ENCODE measurements at places on chromosomes 11 and 22.
A peak's percentile ranks its signal among the peaks of the same experiment; 100 is the strongest.

DNA sequence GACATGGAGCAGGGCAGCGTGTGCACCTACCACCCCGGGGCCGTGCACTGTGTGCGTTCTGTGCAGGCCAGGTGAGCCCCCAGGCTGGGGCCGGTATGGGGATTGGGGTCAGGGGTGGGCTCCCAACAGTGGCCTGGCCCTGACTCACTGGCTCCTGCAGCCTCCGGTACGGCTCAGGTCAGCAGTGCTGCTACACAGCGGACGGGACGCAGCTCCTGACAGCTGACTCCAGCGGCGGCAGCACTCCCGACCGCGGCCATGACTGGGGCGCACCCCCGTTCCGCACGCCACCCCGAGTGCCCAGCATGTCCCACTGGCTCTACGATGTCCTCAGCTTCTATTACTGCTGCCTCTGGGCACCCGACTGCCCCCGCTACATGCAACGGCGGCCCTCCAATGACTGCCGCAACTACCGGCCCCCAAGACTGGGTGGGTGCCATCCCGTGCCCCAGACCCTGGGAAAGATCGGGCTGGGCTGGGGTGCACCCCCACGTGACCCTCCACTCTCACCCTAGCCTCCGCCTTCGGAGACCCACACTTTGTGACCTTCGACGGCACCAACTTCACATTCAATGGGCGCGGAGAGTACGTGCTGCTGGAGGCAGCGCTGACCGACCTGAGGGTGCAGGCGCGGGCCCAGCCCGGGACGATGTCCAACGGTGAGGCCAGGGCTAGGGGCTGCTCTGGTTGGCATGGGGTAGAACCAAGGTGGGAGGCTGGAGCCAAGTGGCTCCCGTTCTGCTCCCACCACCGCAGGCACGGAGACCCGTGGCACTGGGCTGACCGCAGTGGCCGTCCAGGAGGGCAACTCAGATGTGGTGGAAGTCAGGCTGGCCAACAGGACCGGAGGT, 4.4 kb downstream of the SUSD2 start:
- DNase-seq: no peak

DNA sequence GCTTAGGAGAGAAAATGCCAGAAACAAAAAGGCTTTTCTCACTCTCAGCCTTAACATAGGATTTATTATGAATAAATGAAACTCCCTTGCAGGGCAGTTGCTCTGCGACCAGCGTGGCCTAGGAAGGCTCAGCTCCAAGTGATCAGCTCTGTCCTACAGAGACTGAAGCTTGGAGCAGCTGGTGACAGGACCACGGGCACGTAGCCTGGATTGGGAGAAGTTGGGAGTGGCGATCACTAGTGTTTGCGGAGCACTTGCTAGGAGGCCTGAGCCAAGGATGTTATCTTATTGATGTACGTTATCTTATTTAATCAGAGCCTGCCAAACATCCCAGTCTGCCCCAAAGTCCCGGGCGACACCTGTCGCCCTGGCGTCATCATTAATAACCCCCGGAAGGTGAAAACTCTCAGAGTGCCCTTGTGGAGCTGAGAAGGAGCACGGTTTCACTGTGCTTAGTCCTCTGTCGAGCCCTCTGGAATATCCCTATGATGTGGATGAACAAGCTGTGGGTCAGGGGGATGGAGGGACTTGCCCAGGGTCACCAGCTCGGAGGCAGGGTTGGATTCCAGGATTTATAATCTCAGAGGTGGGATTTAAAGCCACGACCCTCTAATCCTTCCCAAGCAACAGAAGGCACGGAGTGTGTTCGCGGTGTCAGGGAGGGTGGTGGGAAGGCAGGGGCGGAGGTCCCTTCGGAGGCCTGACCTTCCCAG, 40.8 kb upstream of the SMIM38 start:
- DNase-seq: no peak

DNA sequence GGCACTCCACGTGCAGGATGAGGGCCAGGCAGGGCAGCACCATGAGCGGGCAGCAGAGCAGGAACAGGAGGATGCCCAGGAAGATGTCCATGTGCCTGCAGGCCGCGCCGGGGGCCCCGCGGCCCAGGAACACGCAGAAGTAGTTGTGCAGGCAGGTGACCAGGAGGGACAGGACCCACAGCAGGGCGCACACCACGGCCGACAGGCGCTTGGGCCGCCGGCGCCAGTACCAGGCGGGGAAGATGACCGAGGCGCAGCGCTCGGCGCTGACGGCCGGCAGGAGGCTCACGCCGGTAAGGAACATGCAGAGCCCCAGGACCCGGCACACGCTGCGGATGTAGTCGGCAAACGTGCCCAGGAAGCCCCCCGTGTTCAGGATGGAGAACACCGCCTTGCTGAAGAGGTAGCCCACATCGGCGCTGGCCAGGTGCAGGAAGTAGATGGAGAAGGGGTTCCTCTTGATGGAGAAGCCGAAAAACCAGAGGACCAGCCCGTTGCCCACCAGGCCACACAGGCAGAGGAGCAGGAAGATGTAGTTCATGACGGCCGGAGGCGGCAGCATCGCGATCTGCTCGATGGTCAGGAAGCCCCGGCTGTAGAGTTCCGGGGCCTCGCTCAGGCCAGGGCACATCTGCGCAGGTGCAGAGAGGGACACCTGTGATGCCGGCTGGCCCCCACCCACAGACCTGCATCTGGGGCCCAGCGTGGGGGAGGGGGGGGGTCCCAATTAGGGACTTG, 7.2 kb downstream of the MRGPRF start:
- no peak for DNase-seq

DNA sequence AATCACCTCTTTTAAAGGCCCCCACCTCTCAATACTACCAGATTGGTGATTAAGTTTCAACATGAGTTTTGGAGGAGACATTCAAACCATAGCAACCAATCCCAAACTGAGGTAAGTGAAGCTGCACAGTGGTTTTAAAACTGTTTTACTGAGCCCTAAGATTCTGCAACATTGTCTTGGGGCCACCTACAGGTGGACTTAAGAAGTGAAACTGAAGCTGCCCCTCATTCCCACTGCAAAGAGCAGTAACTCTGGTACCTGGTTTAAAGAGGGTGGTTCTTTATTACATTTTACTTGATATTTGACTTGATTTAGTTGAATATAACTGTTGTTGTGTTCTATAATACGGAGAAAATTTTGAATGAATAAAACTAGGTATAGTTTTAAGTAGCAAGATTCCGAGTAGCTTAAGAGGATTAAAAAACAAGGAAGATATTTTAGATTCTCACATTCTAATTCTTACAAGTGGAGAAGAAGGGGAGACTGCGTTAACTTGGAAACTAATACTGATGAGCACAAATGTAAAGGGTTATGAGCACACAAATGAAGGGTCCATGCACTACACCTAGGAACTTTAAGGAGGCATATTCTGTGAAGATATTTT, 26.7 kb downstream of the SYT9 start:
- no peak for DNase-seq

GRCh38 chr11:62909107-62909894, 11.9 kb downstream of the CHRM1 start:
- no peak for DNase-seq

DNA sequence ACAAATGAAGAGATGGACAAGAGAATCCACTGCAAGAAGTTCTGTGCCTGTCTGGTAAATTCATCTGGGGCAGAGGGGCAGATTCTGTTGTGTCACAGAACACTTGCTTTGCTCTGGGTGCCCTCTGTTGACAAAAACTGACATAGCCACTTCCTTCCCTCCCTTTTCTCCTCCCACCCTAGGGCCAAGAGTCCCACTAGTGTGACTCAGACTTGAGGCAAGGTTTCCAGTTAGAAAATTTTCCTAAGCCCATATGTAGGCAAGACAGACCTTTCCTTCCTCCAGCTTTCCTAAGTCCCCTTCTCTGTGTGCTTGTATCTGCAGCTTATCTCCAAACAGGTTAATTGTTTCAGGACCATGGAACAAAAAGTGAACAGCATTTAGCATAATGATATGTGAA, 106.8 kb downstream of the RBFOX2 start:
- DNase-seq: no peak

DNA sequence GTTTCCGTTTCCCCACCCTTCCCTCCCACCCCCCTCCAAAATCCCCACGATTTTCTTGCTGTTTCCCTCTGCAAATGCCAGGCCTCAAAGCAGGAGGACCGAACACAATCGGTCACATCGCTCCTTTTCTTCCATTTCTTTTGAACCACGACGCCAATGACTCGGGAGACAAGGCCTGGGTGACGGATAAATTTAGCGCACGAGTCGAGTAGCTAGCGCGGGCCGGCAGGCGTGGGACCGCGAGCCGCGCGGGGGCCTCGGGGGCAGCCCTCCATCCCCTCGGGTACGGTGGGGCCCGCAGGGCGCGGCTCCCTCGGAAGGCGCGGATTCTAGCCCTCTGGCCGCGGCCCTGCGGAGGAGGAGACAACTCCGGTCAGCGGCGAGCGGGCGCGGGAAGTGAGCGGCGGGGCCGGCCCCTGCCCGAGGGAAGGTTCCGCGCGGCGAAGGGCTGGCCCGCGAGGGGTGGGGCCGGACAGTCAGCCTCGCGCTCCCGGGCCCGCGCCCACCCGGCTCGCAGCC, 414 bp downstream of the JOSD1 start:
- DNase-seq: no peak

GRCh38 chr11:2105511-2105910, 33.7 kb downstream of the IGF2 start:
- no peak for DNase-seq

DNA sequence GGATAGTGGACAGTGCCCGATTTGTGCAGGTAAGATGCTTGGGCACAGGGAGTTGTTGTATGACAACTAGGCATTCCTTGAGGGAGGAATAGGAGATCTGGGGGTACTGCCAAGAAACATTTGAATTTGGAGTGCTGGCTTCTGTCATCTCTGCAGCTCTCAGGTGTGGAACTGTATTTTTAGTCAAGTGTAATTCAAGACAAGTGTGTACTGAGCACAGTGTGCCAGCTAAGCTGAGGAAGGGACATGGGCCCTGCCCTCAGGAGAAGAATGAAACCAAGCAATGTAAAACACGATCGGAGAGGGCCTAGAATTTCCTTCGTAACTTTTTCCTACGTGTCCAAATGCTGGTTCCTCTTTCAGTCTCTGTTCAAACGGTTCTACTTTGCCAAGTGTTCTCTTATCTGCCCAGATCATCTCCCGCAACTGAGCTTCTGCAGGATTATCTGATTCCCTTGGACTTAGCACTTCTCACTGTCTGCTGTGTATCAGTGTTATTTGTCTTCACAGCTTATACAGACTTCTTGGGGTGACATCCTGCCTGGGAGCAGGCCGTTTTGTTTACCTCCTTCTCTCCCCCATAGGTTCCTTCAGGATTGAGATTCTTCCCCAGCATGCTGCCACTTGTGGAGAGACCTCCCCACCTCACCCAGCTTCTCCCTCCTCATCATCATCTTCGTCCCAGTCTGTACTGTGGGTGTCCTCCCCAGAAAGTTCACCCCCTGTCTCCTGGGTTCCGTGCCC, 27.6 kb downstream of the ART5 start:
- no peak for DNase-seq

- no peak for DNase-seq
Observed at GRCh38 chr22:47089374-47089773, 326.9 kb downstream of the TBC1D22A start.

- no peak for DNase-seq
Observed at GRCh38 chr11:109970516-109971183, 122.5 kb upstream of the ZC3H12C start.

- no peak for DNase-seq
Observed at GRCh38 chr11:112316971-112317370, 56.3 kb upstream of the PLET1 start.

GRCh38 chr11:19766206-19766605, 53.6 kb downstream of the NAV2 start:
- no peak for DNase-seq

GRCh38 chr22:31728857-31729256, 21.1 kb downstream of the PRR14L start:
- DNase-seq: no peak

GRCh38 chr11:62832336-62833234, at the start of gene TEX54:
TSS of gene TEX54 (minus strand) at chr11:62832841.
- no peak for DNase-seq

- DNase-seq: no peak
Observed at GRCh38 chr22:43838161-43838560, 24.2 kb downstream of the SULT4A1 start.

DNA sequence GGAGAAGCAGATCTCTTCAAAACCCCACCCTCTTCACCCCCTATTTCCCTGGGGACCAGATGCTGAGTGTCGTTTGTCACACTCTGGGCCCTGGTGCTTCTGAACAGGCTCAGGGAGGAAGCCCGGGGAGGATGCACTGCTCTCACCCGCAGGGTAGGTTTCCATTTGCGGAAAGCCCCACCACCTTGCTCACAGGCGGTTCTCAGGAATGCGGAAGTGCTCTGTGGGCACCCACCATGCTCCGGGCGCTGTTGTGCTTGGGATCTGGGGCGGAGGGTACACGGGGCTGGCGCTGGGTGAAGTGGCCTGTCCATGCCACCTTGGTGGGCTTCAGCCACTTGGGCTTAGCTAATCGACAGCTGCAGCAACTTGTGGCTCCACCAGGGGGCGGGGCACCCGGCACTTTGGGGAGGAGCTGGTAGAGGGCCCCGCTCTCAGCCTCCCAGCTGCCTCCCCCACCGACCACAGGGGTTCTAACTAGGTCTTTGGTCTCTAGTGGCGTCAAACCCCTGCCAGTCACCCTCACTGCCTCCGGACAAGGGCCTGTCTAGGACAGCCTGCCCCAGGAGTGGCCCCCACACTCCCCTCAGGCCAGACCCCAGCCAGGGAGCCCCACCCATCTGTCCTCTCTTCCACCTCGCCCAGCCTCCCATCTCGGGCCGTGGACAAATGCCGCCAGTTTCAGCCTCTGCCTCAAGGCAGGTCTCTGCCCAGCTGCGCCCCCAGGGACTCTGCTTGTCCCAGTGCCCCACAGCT, 7.4 kb downstream of the NDUFV1 start:
- peak; percentile 96 for DNase-seq

DNA sequence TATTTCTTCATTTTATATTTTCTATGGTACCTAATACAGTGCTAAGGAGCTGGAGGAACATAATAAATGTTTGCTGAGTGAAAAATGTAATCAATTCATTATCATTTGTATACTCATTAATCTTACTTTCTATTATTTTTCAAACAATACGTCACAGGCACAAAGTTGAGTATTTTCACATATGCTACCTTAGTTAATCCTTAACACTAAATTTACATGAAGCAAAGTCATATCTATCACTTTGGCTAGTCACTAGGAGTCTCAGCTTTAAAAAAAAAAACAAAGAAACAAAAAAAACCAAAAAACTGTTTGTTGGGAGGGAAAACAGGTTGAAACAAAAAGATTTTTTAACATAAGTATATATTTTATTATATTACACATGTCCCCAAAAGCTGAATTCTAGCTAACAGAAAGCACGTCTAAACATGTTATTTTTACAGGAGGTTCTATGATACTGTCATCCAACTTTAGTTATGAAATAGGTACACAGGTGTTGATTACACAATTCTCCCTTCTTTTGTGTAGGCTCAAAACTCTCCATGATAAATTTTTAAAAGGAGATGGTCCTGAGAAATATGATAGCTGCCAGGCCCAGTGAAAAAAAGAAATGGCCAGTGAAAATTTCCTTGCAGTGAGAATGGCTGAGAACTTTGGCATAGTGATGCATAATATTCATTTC, 14.3 kb downstream of the HPS5 start:
- DNase-seq: no peak

- DNase-seq: no peak
Observed at GRCh38 chr22:29892315-29893156, 9.6 kb downstream of the MTMR3 start.
